ENCODE measurements at places on chromosomes 11 and 22. TPM values are rescaled to one million over a fixed set of nuclear protein-coding genes. Genes with fewer than 3 reads are reported as not detected.

The B3GAT1 gene
- total RNA-seq = 0.08 TPM

The NEFH gene
- total RNA-seq = 0.16 TPM

The FGF4 gene
- total RNA-seq = not detected

The SGSM1 gene
- total RNA-seq = 8.8 TPM

The AIFM3 gene
- total RNA-seq = 0.47 TPM

The C11orf21 gene
- total RNA-seq = 36.0 TPM

The CRYBA4 gene
- total RNA-seq = not detected

DNA sequence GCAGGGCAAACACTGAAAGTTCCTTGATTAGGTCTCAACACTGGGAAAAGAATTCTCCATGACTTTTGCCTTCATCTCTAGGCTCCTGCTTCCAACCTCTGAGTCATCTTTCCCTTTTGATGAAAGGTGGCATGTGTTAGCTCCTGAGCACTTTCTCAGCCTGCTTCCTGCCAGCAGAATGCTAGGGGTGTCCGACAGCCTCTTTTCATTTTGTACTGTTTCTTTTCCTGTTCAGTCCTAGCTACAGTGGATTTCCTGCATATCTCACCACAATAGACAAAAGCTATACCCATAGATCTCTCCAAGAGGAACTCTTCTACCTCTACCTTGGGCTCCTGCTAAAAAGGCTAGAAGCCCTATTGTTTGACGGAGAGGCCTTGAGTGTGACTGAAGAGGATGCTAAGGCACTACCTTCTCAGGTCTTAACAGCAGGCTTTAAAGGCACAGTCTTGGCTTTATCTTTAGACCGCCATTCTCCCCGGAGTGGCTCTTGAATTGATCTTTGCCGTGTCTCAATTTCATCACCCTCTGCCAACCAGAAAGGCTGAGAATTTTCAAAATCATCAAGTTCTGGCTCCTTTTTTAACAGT is 145.5 kb downstream of the RBFOX2 start:
- DNase-seq = no peak

- no peak for DNase-seq
Measured at GRCh38 chr11:134592391-134592990, 180.4 kb upstream of the B3GAT1 start.

GRCh38 chr11:121194731-121195596 is 93.9 kb downstream of the TECTA start:
- DNase-seq = no peak

GRCh38 chr11:78732246-78732645 is 157.6 kb upstream of the NARS2 start:
- no peak for DNase-seq

DNA sequence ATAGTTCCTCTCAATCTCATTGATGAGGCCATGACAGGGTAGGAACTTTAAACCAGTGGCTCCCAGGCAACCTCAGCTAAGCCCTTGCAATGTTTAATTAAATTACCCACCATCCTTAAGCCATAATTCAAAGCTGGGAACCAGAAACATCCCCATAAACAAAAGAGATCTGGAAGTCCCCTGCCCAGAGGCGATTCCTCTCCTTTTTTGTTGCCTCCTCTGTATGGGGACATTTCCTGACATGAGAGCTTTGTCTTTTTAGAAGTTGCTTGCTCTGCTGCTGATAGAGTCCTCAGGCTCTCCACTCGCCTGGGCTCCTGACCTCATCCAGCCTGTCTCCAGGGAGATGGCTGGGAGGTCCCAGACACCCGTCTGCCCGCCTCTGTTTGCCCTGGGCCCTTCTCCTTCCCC is 3.2 kb downstream of the DTX4 start:
- DNase-seq = no peak

DNA sequence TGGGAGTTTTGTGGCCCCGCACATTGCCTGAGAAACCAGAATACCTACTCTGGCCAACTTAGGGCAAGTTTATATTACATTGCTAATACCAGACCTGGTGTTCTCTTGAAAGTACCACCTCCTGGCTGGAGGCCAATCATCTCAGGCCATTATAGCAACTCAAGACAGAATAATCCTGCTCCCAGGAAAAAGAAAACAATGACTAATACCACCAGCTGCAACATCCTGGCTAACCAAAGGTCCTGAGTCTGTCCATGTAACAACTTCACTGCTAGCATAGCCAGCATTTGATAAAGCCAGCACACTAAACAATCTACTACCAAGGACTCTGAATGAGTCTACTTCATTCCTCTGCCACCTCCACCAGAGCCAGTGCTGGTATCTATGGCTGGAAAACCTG is 1298.7 kb upstream of the CNTN5 start:
- no peak for DNase-seq

DNA sequence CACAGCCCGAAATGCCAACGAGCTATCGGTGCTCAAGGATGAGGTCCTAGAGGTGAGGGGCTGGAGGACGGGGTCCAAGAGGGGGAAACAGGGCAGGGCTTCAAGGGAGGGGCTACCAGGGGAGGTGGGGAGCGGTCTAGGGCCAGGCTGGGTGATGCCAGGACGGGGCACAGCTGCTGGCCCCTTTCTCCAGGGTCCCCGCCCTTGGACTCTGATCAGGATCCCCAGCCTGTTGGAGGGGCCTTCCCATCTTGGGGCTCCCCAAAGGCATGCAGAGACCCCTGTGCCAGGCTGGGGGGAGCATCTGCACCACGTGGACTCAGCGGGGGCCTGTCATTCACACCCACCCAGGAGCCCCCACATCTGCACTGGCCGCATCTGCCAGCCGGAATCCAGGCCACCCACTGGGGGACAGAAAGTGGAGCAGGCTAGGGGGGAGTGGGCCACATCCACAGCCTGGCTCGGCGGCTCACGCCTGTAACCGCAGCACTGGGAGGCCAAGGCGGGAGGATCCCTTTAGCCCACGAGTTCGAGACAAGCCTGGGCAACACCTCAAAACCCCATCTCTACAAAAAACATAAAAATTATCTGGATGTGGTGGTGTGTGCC is 18.9 kb downstream of the EPS8L2 start:
- DNase-seq = no peak

- DNase-seq = no peak
Measured at GRCh38 chr11:69203901-69204245, 48.1 kb downstream of the SMIM38 start.

DNA sequence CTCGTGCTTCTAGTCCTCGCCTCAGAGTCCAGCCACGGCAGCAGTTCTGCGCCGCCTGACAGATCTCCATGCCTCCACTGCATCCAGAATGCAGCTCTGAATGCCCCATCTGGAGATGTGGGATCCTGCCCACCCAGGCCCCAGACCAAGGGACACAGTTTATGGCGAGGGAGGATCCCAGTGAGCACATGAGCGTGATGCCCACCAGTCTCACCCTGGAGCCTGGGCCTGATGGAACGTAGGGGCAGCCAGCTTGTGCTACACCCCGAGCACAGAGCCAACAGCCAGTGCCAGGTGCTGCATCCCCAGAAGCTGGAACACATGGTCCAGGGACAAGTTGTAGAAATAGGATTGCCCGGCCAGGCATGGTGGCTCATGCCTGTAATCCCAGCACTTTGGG is 10.4 kb downstream of the IGLL1 start:
- DNase-seq = no peak

DNA sequence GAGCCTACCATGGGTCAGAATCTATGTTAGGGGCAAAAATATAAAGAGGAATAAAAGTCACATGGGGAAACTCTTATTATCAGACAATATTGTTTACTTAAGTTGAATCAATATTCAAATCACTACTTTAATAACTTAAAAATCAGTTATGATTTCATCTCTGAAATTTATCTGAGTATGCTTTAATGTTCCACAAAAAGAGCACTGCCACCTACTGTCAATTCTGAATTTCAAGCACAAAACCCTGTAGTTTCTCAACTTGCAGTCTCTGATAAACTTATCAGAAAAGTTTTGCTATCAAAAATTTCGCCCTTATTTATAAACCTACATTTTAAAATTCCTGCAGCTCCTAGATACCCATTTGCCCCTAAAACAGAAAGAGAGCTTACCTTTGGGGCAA is 47.3 kb downstream of the RDX start:
- DNase-seq = no peak

GRCh38 chr22:43515902-43516301 is 104.1 kb downstream of the MPPED1 start:
- DNase-seq = no peak

- no peak for DNase-seq
Measured at GRCh38 chr11:120074076-120074475, 63.8 kb downstream of the TRIM29 start.

- no peak for DNase-seq
Measured at GRCh38 chr11:131773626-131774025, 403.2 kb downstream of the NTM start.

GRCh38 chr11:59802639-59803176 is 7.9 kb downstream of the MRPL16 start:
- no peak for DNase-seq

- DNase-seq = no peak
Measured at GRCh38 chr22:42283278-42284201, 13.1 kb upstream of the TCF20 start.

All from left ventricle myocardium inferior (tissue), 1 donor.